ENCODE measurements at places on chromosomes 6 and 20.

DNA sequence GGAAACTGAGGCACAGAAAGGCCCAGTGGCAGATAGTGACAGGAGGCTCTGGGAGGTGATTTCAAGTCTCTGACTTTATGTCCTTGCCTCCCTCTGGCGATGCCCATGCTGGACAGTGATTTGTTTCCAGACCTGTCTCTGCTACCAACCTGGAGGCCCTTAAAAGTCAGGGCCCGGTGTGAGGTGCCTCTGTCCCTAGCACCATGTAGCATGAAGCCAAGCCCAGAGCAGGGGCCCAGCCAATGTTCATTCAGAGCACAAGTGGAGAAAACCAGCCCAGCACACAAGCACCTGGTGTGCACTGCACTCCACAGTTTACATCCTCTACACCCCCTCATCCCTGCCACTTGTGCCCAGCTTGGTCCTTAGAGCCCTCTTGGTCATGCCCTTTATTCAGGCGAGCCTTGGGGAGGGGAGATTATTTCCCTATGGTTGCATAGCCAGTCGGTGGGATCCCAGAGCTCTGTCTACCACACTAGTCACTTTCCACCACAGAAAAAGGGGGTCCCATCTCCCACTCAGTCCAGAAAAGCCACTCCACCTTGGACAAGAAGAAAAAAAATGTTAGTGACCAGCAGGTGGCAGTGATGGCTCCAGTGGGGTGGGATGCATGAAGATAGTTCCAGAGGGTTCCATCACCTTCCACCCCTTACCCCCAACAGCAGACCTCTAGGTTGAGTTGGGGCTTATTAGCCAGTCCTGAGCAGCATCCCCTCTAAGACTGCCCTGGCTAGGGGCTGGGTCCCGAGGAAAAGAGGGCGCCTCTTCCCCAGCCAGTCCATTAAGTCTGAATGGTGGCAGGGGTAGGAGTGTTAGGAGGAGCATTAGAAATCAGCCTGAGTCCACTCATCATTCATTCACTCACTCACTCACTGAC, 30.9 kb downstream of the KIAA1755 start:
- no peak for DNase-seq

DNA sequence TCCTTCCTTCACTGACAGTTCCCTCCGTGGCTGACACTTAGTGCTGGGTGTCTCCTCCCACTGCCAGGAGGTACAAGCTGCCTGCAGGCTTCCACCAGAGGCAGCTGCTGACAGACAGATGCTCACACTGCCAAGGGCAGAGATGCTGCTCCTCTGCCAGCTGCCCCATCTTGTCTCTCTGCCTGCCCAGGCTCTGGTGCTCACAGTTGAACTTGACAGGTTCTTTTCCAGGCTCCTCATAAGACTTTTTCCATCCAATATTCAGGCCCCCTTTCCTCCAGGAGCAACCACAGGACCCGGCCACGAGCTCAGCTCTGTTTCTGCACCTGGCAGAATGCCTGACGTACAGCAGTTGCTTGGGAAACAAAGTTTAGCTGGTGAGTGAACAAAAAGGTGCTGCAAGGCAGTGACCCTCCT, 79.8 kb downstream of the PSMB1 start:
- DNase-seq = no peak

DNA sequence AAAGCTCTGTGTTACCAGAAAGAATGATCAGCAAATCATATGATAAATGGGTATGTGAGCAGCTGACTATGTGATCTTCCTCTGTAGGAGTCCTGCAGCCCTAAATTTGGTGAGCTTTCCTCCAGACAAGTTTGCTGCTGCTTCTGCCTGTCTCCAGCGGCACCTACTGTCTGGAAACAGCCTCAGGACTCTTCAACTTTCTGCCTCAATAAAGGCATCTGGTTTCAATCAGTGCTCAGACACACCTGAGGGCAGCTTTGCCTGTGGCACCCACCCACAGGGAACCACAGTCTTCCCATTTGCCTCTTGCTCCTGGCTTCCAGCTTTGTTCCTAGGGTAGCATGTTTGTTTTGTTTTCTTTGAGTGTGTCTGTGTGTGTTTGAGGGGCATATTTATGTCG, 727.9 kb upstream of the MAN1A1 start:
- DNase-seq = no peak

- DNase-seq = no peak
Measured at GRCh38 chr6:27791182-27791943, 120.8 kb downstream of the OR2B2 start.

GRCh38 chr6:142408409-142408808, 106.6 kb downstream of the ADGRG6 start:
- no peak for DNase-seq

GRCh38 chr6:38476141-38476540, 163.6 kb downstream of the BTBD9 start:
- no peak for DNase-seq

DNA sequence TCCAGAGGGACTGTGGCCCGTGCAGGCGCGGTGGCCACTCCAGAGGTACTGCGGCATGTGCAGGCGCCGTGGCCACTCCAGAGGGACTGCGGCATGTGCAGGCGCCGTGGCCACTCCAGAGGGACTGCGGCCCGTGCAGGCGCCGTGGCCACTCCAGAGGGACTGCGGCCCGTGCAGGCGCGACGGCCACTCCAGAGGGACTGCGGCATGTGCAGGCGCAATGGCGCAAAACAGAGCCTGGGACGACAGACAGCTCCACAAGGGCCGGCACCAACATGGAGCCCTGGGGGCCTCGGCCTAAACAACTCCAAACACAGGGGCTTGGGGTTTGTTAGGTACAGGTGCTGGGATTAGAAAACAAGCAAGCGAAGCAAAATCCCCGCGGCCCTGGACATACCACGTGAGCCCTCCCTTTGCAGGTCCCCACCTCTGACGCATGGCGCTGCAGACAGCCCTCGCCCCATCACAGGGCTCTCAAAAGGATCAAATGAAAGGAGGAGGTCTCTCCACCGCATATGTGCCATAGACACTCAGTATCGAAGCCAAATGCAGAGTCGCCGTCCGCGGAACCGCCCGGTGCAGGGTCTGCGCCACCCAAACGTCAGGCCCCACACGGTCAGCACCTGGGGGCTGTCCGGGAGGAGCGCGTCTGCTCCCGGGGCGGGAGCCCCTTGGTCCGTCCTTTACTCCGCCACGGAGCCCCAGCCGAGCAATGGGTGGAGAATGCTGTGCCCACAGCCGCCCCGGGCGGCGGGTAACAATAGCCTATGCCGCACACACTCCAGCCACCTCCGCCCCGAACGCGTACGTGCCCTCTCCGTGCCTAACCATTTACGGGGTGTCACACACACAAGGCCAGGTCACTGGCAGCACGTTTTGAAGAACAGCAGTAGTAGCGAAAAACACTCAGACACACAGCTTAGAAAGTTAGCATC, 85.7 kb downstream of the TAF4 start:
- no peak for DNase-seq

- no peak for DNase-seq
Measured at GRCh38 chr20:43840382-43841070, 74.1 kb upstream of the TOX2 start.

DNA sequence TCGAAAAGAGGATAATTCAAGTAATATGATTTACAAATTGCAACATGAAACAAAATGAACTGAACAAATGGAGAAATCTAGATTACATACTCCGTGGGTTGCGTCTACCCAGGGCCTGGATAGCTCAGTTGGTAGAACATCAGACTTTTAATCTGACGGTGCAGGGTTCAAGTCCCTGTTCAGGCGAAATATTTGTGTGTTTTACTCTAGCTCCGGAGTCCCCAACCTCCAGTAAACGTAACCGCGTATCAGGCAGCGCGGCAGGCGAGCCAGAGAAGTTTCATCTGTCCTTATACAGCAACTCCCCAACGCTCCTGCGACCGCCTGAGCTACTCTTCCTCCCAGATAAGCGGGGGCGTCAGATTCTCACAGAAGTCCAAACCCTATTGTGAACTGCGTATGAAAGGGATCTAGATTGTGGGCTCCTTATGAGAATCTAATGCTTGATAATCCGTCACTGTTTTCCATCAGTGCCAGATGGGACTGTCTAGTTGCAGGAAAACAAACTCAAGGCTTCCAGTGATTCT, 176.1 kb downstream of the TRIM27 start:
- no peak for DNase-seq

GRCh38 chr20:15256676-15257568, 919.5 kb upstream of the FLRT3 start:
- no peak for DNase-seq

DNA sequence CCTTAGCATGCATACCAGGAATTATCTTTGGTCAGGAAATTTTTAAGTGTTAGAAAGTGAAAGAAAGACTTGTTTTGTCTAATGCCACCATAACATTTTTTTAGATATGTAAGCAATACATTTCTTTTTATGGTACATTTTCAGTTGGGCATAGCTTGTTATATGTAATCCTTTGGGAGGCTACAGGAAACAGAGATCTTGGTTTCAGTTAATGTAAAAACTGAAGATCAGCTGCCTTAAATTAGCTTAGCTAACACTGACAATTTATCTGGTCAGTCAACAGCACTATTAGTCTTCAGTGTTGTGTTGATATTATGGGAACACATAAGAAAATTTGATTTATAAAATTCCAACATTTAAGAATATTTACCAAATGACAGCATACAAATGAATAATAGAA, 78.6 kb upstream of the SMIM8 start:
- no peak for DNase-seq

- DNase-seq = no peak
Measured at GRCh38 chr6:13765570-13765969, 48.8 kb downstream of the MCUR1 start.

- DNase-seq = no peak
Measured at GRCh38 chr6:77249560-77249959, 213.7 kb downstream of the HTR1B start.

GRCh38 chr20:31711179-31712111, 11.2 kb downstream of the BCL2L1 start:
- no peak for DNase-seq

DNA sequence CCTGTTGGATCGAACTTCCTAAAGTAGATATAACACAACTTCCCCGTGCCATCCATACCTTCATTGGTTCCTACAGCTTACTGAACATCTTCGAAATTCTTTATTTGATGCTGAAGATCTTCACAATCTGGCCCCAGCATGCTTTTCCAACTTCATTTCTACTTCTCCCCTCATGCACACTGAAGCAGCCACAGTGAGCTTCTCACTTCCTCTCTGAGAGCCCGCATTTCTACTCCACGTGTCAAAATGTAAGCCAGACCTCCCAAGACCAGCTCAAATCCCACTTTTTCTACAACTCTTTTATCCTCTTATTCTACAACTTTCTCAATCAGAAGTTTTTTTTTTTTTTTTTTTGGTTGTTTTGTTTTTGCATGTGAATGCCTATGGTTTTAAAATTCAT, 254.7 kb downstream of the GMPR start:
- DNase-seq = no peak

- DNase-seq = no peak
Measured at GRCh38 chr20:5834436-5835005, 84.3 kb downstream of the SHLD1 start.

GRCh38 chr20:19785983-19786285, 27.9 kb downstream of the RIN2 start:
- DNase-seq = no peak

DNA sequence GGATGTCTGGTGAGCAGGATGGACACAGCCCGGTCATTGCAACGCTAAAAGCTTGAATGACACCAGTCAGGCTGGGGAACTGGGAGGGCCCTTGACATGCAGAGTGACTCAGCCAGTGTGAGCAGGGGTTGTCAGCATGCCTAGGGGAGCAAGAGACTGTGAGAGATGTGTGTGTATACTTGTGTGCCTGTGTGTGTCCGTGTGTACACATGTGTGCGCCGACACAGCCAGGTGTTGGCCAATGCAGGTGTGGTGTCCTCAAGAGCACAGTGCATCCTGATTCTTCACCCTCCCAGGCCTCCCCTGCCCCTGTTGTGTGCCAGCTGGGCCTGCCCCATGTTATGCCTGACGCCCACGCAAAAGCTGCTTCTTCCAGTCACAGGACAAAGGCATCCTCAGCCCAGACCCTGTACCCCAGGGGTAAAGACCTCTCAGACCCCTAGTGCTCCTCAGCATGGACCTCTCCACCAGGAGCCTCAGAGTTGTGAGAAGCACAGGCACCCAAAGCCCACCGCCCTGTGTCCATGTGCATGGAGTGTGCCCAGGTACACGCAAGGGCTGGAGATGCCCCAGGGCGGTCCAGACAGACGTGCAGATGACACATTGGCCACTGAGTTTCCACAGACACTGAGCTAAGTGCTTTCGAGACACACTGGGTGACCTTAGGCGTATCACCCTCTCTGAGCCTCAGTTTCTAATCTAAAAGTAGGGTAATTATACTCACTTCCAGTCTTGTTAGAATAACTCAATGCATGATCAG, 16.6 kb downstream of the NRSN2 start:
- DNase-seq = no peak

DNA sequence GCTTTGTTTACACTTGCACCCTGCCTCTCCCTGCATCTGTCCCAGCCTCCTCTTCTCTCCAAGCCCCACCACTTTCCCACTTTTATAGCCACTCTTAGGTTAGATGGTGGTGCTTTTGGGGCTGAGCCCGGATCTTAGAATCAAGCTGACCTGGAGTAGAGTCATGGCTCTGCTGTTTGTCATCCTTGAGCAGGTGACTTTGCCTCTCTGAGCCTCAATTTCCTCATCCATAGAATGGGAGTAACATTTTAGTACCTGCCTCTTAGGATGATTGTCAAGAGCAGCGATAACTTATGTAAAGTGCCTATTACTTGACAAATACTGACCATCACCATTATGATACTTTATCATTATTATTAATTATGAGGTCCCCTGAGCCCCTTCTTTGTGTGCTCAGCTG, 48.2 kb downstream of the CPNE5 start:
- DNase-seq = no peak

DNA sequence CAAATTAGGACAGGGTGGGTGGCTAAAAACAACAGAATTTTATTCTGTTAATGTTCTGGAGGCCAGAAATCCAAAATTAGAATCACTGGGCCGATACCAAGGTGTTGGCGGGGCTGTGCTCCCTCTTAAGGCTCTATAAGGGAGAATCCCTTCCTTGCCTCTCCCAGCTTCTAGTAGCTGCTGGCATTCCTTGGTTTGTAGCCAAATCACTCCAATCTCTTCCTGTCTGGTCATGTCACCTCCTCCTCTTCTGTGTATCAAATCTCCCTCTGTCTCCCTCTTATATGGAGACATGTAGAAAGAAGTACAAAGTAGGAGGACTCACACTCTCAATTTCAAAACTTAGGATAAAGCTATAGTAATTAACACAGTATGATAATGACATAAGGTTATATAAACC, 102.9 kb upstream of the SIRPA start:
- DNase-seq = no peak

GRCh38 chr6:103791458-103791857, 1068.3 kb downstream of the HACE1 start:
- no peak for DNase-seq

DNA sequence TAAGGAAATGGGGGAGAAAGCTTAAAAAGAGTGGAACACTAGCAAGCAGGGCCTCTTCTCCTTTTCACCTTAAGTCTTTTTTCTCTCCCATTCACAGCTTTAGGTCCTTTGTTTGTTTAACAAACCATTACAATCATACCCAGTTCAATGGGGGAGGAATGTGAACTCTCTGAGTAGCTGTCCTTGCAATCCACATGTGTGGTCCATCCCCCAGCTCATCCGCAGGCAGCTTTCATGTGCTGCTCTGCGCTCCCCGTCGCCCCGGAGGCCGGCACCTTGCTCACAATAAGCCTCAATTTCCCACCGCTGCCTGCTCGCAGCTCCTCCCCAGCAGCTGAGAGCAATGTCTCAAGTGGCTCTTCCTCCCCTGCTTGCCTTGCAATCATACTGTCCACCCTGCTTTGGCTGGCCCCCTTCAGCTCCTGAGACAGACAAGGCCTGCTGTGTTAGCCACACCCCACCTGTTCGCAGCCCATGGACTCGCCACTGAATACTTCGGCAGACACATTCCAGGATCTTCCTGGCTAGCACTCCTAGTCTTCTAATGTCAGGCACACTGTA, 49.1 kb downstream of the PLAGL1 start:
- no peak for DNase-seq

GRCh38 chr6:105680131-105680530, 277.2 kb upstream of the PREP start:
- no peak for DNase-seq
